ENCODE measurements at places on chromosomes 1 and 21. TPM values are rescaled to one million over a fixed set of nuclear protein-coding genes. Genes with fewer than 3 reads are reported as not detected.

DNA sequence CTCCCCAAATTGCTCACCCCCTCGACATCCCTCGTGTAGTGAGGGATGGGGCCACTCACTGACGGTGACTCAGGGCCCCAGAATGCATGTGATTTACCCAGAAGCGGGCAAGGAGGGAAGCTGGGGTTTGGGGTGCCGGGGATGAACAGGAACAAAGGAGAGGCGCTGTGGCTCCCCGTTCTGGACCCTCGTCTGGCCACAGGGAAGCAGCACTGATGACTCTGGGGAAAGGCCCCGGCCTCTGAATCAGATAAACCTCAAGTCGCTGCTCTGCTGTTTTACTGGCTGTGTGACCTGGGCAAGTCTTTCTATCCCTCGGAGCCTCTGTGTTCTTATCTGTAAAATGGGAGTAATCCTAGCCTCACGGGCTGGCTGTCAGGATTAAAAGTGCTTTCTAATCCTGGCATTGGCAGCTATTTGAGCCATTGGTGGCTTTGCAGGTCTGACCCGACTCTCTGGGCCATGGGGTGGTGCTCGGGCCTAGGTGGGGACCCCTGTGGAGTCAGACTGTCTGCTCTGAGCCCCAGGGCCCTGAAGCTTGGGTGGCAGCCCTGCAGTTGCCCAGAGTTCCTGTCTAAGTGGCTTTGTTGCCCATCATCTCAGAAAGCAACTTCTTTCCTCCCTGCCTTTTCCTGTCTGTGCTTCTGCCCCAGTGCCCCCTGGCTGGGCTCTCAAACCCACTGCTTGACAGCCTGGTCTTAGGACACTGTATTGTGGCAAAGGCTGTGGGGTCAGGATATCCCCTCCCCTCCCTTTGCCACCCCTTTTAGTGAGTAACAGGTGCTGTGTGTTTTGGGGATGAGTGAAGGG, 5.5 kb downstream of the TNFRSF1B start:
- no peak for DNase-seq

Gene URB2
- 3.6 TPM for total RNA-seq

GRCh38 chr1:167441222-167441621, 77.1 kb downstream of the CD247 start:
- DNase-seq: no peak

- no peak for DNase-seq
Observed at GRCh38 chr1:113292603-113293255, 97.6 kb upstream of the MAGI3 start.

GRCh38 chr1:223358826-223359225, 5.2 kb downstream of the SUSD4 start:
- no peak for DNase-seq

Gene PDC
- not detected for total RNA-seq

GRCh38 chr1:48931506-48932192, 155.0 kb upstream of the BEND5 start:
- peak; percentile 26 for DNase-seq

Gene WNT9A
- 0.80 TPM for total RNA-seq

DNA sequence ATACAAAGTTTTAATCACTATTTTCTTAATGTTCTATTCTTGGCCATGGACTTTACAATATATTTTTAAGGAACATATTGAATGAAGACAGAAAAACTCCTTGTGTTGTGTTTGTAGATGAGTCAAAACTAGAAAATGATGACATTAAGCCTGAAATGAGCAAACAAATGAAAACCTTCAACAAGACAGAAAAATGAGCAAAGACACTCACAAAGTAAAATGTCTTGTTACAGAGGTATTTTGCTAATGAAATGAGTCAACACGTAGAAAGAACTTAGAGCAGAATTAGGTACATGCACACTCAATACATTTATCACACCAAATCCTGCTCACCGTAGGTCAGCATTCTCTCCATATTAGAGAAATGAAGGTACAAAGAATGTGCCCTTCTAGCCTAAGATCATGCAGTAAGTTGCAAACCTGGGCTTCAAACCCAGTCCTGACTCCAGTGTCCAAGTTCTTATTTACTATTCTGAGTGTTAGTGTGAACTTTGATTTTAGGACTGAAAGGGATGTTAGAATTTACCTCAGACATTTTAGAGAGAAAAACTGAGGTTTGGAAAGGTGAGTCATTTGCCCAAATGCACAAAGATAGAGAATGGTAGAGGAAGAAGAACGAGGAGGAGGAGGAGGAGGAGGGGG, 133.9 kb upstream of the SGIP1 start:
- DNase-seq: no peak

Gene NPPA
- total RNA-seq: 58,150 TPM

Gene ETV3L
- total RNA-seq: not detected

DNA sequence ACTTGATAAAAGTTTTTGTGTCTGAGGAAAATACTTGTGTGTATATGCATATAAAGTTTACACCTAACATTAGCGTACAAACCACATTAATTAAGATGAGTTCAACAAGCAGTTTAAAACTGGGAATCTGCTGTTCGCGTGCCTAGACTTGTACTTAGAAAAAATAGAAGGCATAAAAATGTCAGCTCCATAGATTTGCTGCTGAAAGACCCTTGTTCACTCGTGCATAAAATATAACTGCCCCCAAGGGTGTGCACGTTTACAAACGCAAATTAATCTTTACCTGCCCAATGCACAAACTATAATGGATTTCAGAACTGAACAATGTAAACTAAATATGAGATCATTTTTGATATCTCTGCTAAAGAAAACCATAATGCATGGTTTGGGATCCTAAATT, 392.3 kb upstream of the ADGRL2 start:
- no peak for DNase-seq

Gene TMEM269
- not detected for total RNA-seq

DNA sequence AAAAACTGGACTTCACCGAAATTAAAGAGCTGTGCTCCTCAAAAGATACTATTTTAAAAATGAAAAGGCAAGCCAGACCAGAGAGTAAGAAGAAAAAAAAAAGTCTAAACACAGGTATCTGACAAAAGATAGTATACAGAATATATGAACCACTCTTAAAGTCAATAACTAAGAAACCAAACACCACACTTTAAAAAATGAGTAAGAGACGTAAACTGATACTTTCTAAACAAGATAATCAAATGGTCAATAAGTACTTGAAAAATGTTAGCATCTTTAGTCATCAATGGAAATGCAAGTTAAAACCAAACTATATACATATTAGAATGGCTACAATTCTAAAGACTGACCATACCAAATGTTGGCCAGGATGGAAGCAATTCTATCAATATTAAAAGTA, 77.6 kb downstream of the EVI5 start:
- DNase-seq: no peak

DNA sequence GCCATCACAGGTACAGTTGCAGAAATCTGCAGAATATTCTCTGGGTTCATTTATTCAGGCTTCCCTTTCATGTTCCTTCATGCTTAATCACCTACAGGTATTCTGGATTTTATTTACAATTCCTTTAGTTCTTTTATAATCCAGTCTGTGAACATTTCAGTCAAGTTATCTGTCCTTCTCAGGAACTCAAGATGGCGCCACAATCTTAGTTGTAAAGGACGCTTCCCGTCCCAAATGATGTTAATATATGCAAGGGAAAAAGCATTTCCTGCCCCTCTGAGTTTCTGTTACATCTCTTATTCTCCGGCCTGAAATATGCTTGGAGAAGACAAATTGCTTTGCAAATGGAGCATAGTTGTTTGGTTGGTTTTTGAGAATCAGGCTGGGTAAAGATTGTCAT, 19.3 kb downstream of the F3 start:
- no peak for DNase-seq

Gene IL20
- total RNA-seq: not detected

Gene KIAA0040
- total RNA-seq: 17.3 TPM

Gene CFHR4
- total RNA-seq: not detected

Gene OR2M5
- total RNA-seq: not detected

Data from left cardiac atrium (tissue), 4 donors.